GM12864 (cell line): ENCODE measurements at places on chromosomes 1 and 21.

DNA sequence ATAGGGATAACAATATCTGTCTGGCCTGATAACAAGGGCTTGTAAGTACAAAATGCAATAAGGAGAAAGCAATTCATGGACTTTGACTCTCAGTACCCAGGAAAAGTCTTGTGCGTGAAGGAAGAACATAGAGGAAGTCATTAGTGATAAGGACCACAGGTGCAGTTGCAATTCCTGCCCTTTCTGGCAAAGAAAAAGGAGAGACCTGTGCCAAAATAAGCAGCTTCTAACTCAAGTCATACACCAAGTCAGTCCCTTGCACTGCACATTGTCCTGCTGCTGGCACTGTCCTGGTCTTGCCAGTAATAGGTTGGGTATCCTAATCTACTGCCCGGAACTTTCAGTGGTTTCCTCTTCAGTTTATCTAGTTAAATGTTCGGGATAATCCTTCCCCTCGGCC, 14.8 kb upstream of the SOD1 start:
- no peak for DNase-seq

GRCh38 chr1:116682641-116683221, 15.2 kb upstream of the IGSF3 start:
- DNase-seq = no peak

DNA sequence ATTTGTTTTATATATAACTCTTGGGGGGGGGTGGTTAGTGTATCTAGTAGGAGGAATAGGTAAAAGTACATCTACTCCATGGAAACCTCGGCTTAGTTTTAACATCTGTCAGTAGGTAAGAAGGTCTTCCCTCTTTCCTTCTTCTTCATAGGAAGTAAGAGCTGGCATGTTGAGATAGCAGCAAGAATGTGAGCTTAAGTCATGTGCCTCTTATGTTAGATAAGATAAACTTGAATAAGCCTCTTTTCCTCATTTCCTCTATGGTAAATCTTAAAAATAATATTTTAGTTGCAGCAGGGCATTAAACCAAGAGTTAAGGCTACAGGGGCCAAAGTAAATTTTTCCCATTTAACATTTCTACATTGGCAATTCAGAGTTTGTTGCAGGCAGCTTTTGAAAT, 100.4 kb downstream of the MAP3K21 start:
- DNase-seq = no peak

- DNase-seq = no peak
Observed at GRCh38 chr1:231940701-231941100, 314.1 kb downstream of the DISC1 start.

DNA sequence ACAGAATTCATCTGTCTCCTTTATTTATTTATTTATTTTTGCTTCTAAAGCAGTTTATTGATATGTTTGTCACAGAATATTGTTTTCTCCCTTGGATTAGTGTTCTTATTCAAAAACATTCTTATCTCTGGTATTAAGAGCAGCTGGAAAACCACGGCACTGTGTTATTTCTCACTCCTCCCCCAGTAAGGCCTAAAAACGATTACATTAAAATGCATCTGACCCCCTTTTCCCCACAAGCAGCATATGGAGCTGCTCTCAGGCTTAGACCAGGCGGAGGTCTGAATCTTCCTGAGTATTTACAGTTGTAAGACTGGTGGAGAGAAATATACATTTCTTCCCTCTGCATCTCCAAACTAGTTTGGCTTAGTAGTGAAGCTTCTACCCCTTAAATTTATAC, 86.8 kb downstream of the HLX start:
- DNase-seq = no peak

GRCh38 chr21:35594905-35595304, 465.4 kb downstream of the SETD4 start:
- no peak for DNase-seq

GRCh38 chr1:216700779-216701178, 22.4 kb downstream of the ESRRG start:
- DNase-seq = no peak

DNA sequence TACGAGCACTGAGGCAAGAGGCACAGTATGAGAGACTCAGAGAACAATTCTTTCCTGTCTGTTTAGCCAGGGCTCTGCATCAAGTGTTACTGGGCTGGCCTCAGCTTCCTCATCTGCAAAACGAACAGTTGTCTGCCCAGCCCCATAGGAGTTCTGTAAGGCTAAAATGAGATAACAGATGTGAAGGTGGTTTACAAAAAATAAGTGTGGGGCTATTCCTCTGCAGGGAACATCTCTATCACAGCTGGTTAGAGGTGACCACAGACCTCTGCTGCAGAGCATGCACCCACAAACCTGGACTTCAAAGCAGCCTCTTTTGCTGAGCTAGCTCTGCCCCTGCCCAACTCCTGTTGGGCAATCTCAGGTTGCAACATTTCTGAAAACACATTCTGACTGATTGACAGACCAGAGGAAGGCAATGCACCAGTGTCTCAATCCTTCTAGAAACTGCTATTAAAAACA, 10.5 kb upstream of the OLIG1 start:
- DNase-seq = no peak

- DNase-seq = no peak
Observed at GRCh38 chr1:203364094-203364801, 13.3 kb upstream of the FMOD start.

DNA sequence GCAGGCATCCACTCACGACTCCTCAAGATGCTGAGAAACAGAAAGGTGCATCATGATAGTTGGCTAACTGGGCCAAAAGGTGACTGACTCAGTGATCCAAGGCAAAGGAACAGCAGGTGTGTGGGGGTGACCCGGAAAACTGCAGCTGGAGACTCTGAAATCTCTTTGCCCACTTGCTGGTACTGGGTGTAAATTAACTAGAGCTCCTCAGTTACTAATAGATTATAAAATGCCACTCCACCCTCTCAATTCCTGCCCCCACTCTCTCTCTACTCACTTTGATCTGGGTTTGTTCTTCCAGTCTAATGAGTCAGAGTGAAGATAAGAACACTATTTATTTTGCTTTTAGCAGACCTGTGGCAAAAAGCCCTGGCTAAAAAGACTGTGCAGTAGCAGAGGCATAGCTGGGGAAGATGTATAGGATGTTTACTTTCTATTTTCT, 7.2 kb upstream of the PIGC start:
- DNase-seq = no peak

DNA sequence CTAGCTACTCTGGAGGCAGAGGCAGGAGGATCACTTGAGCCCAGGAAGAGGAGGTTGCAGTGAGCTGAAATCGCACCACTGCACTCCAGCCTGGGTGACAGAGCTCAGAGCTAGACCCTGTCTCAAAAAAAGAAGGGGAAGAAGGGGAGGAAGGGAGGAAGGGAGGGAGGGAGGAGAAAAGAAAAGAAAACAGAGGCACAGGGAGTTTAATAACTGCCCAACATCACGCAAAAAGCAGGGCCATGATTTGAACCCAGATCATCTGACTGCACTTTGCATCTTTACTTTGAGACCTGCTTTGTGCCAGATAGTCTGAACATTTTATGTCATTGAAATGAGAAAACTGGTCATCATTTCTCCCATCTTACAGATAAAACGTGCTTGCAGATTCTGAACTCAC, 2.0 kb downstream of the LURAP1 start:
- DNase-seq = no peak

DNA sequence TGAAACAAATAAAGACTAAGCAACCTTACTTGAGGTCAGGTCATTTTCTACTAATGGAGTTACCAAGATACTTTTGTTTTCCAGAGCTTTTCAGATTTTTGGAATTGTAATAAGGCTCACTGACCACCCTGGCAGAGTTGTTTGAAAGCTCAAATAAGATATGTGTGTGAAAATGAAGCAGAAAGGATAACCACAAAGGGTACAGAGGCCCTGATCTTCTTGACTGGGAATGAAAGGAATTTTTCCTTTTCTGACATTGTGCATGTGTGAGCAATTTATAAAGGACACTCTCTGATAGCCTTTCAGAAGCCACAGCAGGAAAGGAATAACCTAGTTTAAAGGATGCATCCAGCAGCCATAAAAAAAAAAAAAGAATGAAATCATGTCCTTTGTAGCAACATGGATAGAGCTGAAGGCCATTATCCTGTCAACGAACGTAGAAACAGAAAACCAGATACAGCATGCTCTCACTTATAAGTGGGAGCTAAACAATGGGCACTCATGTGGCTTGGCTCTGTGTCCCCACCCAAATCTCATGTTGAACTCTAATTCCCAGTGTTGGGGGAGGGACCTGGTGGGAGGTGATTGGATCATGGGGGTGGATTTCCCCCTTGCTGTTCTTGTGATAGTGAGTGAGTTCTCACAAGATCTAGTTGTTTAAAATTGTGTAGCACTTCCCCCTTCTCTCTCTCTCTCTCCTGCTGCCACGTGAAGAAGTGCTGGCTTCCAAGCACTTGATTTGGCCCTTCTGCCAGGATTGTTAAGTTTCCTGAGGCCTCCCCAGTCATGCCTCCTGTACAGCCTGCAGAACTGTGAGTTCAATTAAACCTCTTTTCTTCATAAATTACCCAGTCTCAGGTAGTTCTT, 3.1 kb upstream of the SRP9 start:
- no peak for DNase-seq

GRCh38 chr1:42040159-42040558, 113.1 kb upstream of the GUCA2B start:
- DNase-seq = no peak

DNA sequence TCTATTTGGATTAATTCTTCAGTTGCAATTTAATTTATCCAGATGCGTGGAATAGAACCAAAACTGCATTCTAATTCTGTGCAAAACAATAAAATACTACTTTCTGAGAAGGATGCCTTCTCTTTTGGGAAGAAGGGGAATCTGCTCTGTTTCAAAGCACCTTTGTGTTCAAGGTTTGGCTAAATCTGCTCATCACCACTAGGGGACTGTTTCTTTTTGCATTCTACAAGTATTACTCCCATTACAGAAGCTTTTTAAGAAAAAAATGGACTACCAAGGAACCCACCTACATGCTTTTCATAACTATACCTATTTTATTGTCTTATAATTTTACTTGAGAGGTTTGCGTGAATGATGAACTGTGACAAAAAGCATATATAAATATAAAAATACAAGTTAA, 18.2 kb downstream of the MRPS6 start:
- no peak for DNase-seq

DNA sequence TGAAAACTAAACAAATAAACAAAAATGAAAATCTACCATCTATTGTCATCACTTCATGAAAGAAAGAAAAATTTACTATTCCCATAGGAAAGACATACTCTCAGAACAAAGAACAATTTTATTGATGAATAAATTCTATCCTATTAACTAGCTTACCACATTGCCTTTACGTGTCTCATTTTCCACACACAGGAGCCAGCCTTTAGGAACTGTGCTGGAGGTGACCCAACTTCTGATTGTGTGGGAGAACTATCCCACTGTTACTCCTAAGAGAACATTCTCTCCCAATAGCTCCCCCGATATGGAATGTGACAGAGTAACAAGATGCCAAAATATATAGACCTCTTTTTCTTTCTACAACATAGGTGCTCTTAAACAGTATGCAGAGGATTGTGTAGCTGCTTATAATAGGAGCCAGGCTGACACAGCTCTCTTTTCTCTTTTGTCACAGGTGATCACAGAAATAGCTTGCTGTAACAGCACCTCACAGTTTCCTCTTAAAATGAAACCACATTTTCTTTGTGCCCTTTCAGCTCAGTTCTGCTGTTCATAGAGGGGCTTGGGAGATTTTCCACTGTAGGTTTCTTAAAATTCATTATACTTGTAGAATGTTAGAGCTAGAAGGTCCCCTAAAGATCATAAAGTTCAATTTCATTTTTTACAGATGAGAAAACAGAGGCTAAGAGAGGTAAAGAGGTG, 35.5 kb downstream of the C21orf91 start:
- DNase-seq = peak; percentile 73

DNA sequence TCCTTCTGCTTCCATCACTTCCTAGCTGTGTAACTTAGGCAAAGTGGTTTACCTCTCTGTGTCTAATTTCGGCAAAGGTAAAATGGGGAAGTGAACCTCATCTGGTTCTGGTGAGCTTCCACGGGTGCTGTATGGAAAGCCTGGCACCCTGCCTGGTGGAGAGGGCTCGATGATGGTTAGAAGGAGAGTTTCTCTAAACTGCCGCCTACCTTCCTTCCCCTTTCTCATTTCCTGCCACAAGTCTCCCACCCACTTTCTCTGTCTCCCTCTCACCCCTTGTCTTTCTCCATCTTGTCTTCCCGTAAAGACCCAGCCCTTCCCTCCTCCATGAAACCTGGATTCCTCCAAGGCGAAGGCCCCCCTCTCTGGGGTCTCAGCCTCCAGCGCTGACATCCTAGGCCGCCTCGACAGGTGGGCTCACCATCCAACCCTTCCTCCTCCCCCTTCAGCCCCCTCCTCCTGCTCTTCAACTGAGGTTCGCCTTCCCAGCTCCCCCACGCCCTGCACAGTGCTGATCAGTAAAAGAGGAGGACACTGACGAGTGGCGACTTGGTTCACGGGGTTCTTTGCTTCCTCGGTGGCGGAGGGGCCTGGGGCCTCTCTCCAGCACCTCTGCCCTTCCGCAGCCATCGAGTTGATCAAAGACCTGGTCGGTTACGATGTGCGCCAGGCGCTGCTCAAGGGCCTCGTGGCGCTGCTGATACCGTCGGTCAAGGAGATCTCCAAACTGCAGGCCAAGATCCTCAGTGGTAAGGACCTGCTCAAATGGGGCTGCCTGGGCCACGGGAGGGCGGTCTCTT, 7.3 kb downstream of the RNU5D-1 start:
- peak; percentile 72 for DNase-seq

- DNase-seq = no peak
Observed at GRCh38 chr1:97192872-97193572, 471.4 kb downstream of the PTBP2 start.

DNA sequence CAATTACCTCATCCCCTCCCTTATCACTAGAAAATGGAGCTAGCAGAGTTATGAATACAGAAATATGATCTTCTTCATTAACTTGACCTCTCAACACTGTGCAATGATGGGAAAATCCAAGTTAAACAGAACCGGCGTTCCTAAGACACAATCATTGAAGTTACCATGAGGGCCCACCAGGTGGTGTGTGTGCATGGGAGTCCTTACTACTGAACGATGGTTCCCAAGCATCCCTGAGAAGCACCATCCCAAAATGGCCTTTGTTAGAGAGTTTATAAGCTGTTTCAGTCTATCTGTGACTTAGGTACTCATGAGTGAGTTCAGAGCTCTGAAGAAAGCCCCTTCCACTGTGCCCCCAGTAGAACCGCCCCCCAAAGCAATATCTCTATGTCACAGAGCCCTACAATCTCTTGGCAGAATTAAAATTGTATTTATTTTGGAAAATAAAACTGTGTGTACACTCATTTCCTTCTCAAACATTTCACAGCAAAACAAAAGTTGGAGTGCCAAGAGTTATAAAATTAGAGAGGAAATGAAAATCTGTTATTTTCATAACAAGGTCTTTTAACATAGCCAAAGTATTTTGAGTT, 56.8 kb downstream of the PLD5 start:
- DNase-seq = no peak

- DNase-seq = no peak
Observed at GRCh38 chr1:61244114-61244513, 161.8 kb downstream of the NFIA start.

- DNase-seq = no peak
Observed at GRCh38 chr1:227543283-227544066, 19.9 kb upstream of the ZNF678 start.

DNA sequence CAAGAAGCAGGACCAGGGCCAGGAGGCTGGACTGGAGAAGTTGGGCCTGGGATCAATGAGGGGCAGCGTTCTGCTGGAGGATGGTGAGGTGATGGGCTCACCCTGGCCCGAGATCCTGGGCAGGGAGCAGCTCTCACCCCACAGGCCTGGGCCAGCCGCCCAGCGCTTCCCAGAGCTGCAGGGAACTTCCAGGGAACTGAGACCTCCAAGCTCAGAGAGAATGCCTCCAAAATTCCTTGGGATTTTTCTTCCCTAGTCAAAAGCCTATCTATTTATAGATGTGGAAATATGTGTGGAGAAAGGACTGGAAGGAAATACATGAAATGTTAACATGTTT, 121.2 kb downstream of the SPSB1 start:
- no peak for DNase-seq

- no peak for DNase-seq
Observed at GRCh38 chr1:154717528-154717924, 109.5 kb upstream of the ADAR start.
